MCF 10A (cell line): ENCODE measurements at places on chromosomes 1 and 21. TPM values are rescaled to one million over a fixed set of nuclear protein-coding genes. Genes with fewer than 3 reads are reported as not detected.

CGN gene
- 0.32 and 0.33 TPM in 2 replicates for total RNA-seq

CRP gene
- 0.26 and 0.54 TPM in 2 replicates for total RNA-seq

KCNJ6 gene
- 0.20 and 0.28 TPM in 2 replicates for total RNA-seq

MTARC1 gene
- 0.96 and 1.5 TPM in 2 replicates for total RNA-seq

MRAP gene
- total RNA-seq = not detected in 2 replicates

CFAP74 gene
- total RNA-seq = not detected in 2 replicates

PLPP3 gene
- 0.84 and 1.3 TPM in 2 replicates for total RNA-seq

RIMS3 gene
- 0.29 and 0.58 TPM in 2 replicates for total RNA-seq

RHBG gene
- total RNA-seq = not detected in 2 replicates

NFASC gene
- total RNA-seq = 0.29 and 0.98 TPM in 2 replicates

BMP8B gene
- total RNA-seq = 0.21 and 0.52 TPM in 2 replicates

RNU1-3 gene
- total RNA-seq = 1,539 and 1,606 TPM in 2 replicates

CELA2A gene
- not detected in 2 replicates for total RNA-seq

OR2T2 gene
- not detected in 2 replicates for total RNA-seq

GNG4 gene
- total RNA-seq = 3.0 and 3.3 TPM in 2 replicates
